ENCODE measurements at places on chromosomes 1 and 21. TPM values are rescaled to one million over a fixed set of nuclear protein-coding genes. Genes with fewer than 3 reads are reported as not detected.
A peak's percentile ranks its signal among the peaks of the same experiment; 100 is the strongest.

DNA sequence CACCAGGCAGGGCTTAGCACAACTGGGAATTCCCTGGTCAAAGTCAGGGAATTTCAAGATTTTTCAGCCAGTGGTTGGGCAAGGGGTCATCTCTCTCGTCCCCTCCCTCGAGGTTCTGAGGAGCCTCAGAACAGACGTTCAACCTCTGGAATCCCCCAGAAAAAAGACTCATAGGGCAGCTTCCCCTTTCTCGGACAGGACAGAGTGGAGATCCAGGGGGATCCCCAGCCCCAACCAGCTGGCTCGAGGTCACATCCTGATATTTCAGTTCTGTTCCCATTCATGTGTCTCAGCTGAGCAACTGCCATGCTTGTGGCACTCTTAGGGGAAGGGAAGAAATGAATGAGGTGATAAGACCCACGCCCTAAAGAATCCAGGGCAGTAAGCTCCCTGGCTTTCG, 4.9 kb upstream of the LAD1 start:
- no peak for DNase-seq

DNA sequence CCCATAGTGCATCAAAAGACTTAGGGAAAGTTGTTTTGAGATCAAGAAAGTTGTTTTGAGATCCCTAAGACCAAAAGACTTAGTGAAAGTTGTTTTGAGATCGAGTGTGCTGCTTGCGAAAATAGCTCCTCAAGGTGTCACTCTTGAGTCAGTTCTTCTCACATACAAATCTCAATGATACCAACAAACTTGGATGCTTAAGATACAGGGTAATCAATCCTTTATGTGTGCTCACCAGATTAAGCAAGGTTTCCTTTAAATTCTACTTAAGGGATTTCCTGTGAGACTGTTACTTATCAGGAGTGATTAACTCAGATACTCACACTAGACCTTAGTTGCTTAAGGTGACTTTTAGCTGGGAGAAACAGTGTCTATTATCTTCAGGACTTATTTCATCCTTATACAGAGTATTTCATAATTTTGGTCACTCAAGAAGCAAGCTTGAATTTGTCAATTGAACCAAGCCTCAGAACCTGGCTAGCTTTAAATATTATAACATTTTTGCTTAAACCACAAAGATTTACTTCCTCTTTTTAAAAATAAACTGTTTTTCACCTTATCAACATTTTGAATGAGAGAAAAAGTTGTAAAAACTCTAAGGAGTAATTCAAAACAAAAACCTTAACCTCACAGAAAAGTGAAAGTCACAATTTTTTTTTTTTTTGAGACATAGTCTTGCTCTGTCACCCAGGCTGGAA, 8.0 kb upstream of the RLF start:
- DNase-seq, result no peak

Gene LCE1C
- total RNA-seq, result not detected

GRCh38 chr1:59971464-59971911, 44.9 kb upstream of the CYP2J2 start:
- DNase-seq, result peak; percentile 87
